ENCODE measurements at places on chromosomes 12 and 14. TPM values are rescaled to one million over a fixed set of nuclear protein-coding genes. Genes with fewer than 3 reads are reported as not detected.

- H3K4me3 ChIP-seq, result no peak overlapping the region
- H3K36me3 ChIP-seq, result peaks cover 2% of the 10 kb centered on the region
- DNase-seq, result peak; percentile 85
Observed at GRCh38 chr12:104108755-104109445, 29.1 kb downstream of the NFYB start.

MAX gene
- total RNA-seq, result 52.8 TPM

GRCh38 chr12:105920161-105920684 lies 218.5 kb downstream of the NUAK1 start:
- no peaks in the 10 kb centered on the region for H3K36me3 ChIP-seq
- no peak overlapping the region for H3K4me3 ChIP-seq
- no peak for DNase-seq
- H3K27ac ChIP-seq, result no peak overlapping the region
- H3K4me1 ChIP-seq, result no peaks in the 10 kb centered on the region
- H3K27me3 ChIP-seq, result no peaks in the 10 kb centered on the region

GRCh38 chr12:95300286-95300685 lies 82.7 kb downstream of the VEZT start:
- H3K27me3 ChIP-seq, result no peaks in the 10 kb centered on the region
- DNase-seq, result no peak

REM2 gene
- 1.7 TPM for total RNA-seq

GRCh38 chr12:44960856-44961255 lies 84.7 kb upstream of the NELL2 start:
- H3K27me3 ChIP-seq, result no peaks in the 10 kb centered on the region
- DNase-seq, result no peak
- H3K4me1 ChIP-seq, result no peaks in the 10 kb centered on the region
- no peak overlapping the region for H3K27ac ChIP-seq

GRCh38 chr14:96231526-96232130 lies 24.4 kb upstream of the BDKRB1 start:
- H3K4me3 ChIP-seq, result no peak overlapping the region
- H3K36me3 ChIP-seq, result no peaks in the 10 kb centered on the region

DNA sequence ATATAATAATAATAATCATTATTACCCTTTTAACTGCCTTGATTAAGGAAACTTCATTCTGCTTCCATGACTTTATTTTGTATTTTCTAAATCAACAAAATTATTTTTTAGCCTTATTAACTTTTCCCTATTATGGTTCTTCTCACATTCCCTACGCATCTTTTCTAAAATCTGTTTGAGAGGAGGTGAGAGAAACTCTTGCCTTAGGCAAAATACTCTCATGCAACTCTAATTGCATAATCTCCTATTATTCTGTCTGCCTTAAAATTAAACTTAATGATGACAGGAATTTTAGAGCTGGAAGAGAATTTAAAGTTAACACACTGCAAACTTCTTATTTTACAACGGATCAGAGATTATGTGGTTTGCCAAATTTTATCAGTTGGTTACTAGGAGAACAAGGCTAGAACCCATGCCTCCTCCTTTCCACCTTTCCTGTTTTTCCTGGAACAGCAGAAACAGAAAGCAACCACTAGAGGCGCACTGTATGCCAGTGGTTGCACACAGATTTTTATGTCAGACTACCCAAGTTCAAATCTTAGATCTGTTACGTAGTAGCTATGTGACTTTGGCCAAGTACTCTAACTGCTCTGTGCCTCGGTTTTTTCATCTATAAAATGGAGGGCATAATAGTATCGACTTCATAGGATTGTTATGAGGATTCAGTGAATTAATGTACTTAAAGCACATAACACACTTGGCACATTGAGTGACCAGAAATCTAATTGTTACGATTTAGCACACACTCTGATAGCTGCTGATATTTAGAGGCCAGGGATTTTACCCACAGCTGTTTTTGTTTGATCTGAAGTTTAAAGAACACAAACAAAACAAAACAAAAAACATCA lies 4.3 kb upstream of the BRMS1L start:
- DNase-seq, result no peak
- no peak overlapping the region for H3K27ac ChIP-seq

TSPAN19 gene
- total RNA-seq, result not detected

SCNN1A gene
- 93.3 TPM for total RNA-seq

DNA sequence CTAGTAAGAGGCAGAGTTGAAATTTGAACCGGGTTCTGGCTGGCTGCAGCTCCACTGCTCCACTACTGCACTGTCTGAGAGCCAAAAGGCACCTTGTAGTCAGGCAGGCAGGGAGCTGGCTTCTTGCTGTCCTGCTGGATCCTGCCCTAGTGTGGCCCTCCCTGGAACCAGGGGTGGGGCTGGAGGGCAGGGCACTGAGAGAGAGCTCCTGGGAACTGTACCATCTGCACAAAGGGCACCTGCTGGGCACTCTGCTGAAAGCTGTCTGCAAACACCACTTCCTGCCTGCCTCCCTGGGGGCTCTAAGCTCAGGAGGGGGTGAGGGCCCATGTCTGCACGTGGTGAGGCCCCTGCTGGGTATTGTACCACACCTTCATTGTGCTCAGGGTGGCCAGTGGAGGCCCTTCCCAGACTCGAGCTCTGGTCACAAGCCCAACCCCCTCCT lies 19.0 kb upstream of the TCL1B start:
- no peak overlapping the region for H3K27ac ChIP-seq
- no peaks in the 10 kb centered on the region for H3K27me3 ChIP-seq
- no peak overlapping the region for H3K4me3 ChIP-seq
- H3K4me1 ChIP-seq, result no peaks in the 10 kb centered on the region
- no peaks in the 10 kb centered on the region for H3K36me3 ChIP-seq
- peak; percentile 53 for DNase-seq

KCNH3 gene
- not detected for total RNA-seq

ACOT6 gene
- not detected for total RNA-seq

DNA sequence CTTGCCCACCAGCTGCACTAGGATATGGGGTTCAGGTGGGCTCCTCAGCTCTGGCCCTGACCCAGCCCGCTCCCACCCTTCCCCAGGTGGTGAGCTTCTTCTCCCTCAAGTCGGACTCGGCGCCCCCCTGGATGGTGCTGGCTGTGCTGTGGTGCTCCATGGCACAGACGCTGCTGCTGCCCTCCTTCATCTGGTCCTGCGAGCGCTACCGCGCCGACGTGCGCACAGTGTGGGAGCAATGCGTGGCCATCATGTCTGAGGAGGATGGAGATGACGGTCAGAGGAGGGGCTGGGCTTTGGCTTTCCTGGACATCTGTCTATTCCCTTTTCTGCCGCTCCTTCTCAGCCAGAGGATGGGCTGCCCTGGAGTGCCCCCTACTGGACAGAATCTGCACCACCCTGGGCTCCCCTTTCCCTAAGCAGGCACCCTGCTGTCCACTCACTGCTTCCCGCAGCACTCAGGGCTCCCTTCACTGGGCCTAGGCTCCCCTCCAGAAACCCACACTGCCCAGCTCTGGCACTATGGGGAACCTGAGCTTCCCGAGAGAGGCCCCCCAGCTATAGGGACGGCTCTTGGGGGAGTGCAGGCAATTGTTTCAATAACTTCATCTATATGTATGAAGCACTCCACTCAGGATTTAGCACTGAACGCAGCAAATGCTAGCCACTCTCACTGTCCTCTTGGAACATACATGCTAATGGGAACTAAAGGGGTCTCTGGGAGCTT lies 2.6 kb upstream of the P3H3 start:
- H3K4me1 ChIP-seq, result peaks cover 22% of the 10 kb centered on the region
- H3K4me3 ChIP-seq, result no peak overlapping the region
- peak; percentile 90 for DNase-seq
- no peaks in the 10 kb centered on the region for H3K36me3 ChIP-seq

DNA sequence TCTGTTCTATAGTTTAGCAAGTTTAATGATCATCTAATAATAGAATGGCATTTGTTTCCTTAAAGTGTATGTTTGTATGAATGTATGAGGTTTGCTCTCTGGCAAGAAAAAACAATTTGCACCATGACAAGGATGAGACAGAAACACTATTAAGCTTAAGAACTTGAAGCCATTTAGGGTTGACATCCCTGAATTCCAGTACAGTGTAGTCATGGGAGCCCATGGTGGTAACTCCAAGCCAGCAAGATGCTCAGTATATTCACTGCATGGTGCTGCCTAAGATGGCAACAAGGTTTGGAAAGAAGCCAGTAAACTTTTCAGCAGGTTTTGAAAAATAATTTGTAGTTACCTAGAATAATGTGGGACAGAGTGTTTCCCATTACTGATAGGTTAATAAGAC lies 158.6 kb downstream of the PRIMA1 start:
- H3K27ac ChIP-seq, result no peak overlapping the region
- no peaks in the 10 kb centered on the region for H3K4me1 ChIP-seq
- H3K36me3 ChIP-seq, result no peaks in the 10 kb centered on the region
- no peak for DNase-seq
- H3K4me3 ChIP-seq, result no peak overlapping the region
- H3K27me3 ChIP-seq, result no peaks in the 10 kb centered on the region

- DNase-seq, result no peak
- no peaks in the 10 kb centered on the region for H3K36me3 ChIP-seq
- H3K27me3 ChIP-seq, result no peaks in the 10 kb centered on the region
- no peak overlapping the region for H3K27ac ChIP-seq
- H3K4me1 ChIP-seq, result no peaks in the 10 kb centered on the region
- H3K4me3 ChIP-seq, result no peak overlapping the region
Observed at GRCh38 chr12:123098780-123099179, 52.1 kb downstream of the PITPNM2 start.

DNA sequence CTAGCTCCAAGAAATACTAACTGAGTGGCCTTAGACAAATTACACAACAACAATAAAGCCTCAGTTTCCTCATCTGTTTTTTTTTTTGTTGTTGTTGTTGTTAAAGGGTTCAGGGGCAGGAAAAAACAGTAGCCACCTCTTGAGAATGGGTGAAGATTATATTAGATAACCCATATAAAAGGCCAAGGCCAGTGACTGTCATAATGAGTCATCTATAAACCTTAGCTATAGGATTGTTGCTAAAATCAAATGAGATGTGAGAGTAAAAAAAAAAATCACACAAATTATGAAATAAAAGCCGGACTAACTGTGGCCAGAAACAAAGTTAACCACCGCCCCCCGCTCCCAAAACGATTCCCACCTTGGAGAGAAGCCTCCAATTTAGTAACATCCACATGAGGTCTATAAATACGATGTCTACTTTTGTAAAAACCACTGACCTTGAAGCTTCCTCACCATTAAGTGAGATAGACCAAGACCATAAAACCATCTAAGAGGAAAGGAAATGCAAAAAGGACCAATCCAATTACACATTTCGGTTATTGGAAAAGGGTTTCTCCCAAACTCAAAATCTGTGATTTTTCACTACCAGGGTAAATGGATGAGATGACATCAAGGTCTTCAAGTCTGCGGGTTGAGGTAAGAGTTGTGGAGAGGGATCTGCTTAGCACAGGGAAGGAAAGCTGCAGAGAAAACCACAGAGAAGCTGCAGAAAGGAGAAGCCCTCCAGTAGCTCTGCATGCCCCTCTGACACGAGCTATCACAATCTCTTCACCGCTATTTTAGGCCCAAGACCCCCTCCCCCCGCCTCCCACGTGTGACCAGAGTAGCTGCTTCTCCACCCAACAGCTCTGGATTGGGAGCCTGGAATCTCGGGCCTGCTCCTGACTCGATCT lies 1.0 kb downstream of the NAA25 start:
- no peaks in the 10 kb centered on the region for H3K4me1 ChIP-seq
- peak overlapping the region; percentile 93 for H3K4me3 ChIP-seq
- peak overlapping the region; percentile 86 for H3K27ac ChIP-seq
- H3K27me3 ChIP-seq, result no peaks in the 10 kb centered on the region

GRCh38 chr14:79424462-79424861 lies 786.8 kb downstream of the DIO2 start:
- no peak overlapping the region for H3K4me3 ChIP-seq
- H3K4me1 ChIP-seq, result no peaks in the 10 kb centered on the region
- no peak for DNase-seq
- H3K36me3 ChIP-seq, result no peaks in the 10 kb centered on the region
- no peaks in the 10 kb centered on the region for H3K27me3 ChIP-seq

DNA sequence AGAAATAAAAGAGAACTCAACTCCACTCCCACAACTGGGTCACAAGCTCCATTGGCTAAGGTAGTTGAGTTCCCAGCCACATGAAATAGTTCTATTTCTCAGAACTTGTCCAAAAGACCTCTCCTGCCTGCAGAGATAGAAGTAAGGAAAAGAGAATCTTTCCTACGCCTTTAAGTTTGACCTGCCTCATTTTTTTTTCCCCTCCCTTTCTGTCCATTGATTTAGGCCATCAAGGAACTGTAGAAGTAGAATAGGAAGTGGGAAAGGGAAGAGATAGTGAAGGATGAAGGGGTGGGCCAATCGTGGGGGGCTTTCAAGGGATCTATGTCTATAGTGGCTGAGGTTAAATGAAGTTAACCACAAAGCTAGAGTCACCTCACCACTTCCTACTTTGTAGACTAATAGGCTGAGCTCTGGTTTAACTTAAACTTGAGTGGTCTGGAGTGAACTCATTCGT lies 13.9 kb upstream of the NUDT4 start:
- no peak overlapping the region for H3K27ac ChIP-seq
- H3K4me3 ChIP-seq, result no peak overlapping the region
- no peaks in the 10 kb centered on the region for H3K27me3 ChIP-seq

PNMA1 gene
- 5.2 TPM for total RNA-seq

DNA sequence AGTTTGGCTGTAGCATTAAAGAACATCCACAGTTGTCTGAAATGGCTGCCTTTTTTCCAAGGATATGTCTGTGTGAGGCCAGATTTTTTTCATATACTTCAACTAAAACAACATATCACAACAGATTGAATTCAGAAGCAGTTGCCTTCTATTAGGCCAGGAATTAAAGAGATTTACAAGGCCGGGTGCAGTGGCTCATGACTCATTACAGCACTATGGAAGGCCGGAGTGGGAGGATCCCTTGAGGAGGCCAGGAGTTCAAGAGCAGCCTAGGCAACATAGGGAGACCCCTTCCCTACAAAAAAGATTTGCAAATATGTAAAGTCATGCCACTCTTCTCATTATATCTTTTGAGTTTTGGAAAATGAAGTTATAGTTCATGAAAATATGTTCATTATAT lies 108.6 kb downstream of the KTN1 start:
- H3K27me3 ChIP-seq, result no peaks in the 10 kb centered on the region
- no peak overlapping the region for H3K4me3 ChIP-seq
- DNase-seq, result no peak
- no peaks in the 10 kb centered on the region for H3K36me3 ChIP-seq
- H3K27ac ChIP-seq, result no peak overlapping the region
- H3K4me1 ChIP-seq, result no peaks in the 10 kb centered on the region

GRCh38 chr14:91227183-91227628 lies 17.3 kb downstream of the GPR68 start:
- H3K4me1 ChIP-seq, result no peaks in the 10 kb centered on the region
- peak overlapping the region; percentile 9 for H3K27ac ChIP-seq
- H3K4me3 ChIP-seq, result no peak overlapping the region
- DNase-seq, result no peak

RHNO1 gene
- total RNA-seq, result 17.3 TPM

PLD4 gene
- total RNA-seq, result 4.1 TPM

- no peak for DNase-seq
- no peaks in the 10 kb centered on the region for H3K4me1 ChIP-seq
- no peak overlapping the region for H3K27ac ChIP-seq
- no peaks in the 10 kb centered on the region for H3K36me3 ChIP-seq
Observed at GRCh38 chr12:84408936-84409335, 503.7 kb downstream of the SLC6A15 start.

ANO6 gene
- 93.3 TPM for total RNA-seq

- H3K36me3 ChIP-seq, result no peaks in the 10 kb centered on the region
- no peaks in the 10 kb centered on the region for H3K27me3 ChIP-seq
- no peak overlapping the region for H3K4me3 ChIP-seq
- DNase-seq, result no peak
- H3K27ac ChIP-seq, result no peak overlapping the region
Observed at GRCh38 chr12:45232756-45233372, 17.0 kb downstream of the ANO6 start.

KLHL33 gene
- total RNA-seq, result not detected

RBM19 gene
- total RNA-seq, result 20.7 TPM

C12orf54 gene
- total RNA-seq, result not detected

GRCh38 chr12:264269-264668 lies 1.6 kb upstream of the SLC6A13 start:
- no peak overlapping the region for H3K27ac ChIP-seq
- no peak for DNase-seq
- H3K4me1 ChIP-seq, result no peaks in the 10 kb centered on the region
- H3K36me3 ChIP-seq, result no peaks in the 10 kb centered on the region
- no peaks in the 10 kb centered on the region for H3K27me3 ChIP-seq
